Activated CD8-positive, alpha-beta T cell treated with anti-CD3 and anti-CD28 coated beads, Interleukin-2, amount 10 ng/mL, durations not matched to agents 7 days and 5 days (primary cell): ENCODE measurements at places on chromosomes 4 and X.

DNA sequence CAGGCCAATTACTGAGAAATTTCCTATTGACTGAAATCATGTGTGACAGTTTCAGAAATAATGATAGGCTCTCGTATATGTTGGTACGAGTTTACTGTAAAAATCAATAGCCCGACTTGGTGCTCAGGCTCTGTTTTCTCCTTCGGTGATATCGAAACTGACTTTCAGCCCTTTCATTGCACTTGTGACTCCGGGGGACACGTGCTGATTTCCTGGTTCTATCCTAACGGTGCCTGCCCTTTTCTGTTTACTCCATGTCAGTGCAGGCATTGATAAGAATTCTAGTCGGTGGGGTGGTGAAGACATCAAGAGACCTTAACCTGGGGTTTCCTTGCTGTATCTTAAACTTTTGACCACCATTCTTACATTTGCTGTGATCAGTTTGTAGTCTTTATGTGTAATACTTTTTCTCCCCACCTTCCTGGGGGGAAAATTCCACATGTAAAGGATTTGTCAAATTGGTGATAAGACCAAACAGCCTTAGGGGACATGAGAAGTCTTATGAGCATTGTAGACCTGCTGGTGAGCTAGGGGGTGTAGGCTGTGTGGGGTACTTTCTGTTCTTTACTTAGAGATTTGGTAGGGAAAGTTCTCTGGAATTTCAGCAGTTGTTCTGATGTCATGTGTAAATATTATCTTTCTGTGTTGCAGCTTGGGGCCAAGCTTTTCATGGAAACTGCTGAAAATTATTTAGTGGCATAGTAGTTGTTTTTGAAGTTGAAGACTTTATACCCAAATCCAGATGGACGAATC lies 52.7 kb downstream of the TMEM131L start:
- DNase-seq: no peak

- no peak for DNase-seq
These were observed 42.7 kb upstream of the MGST2 start for GRCh38 chr4:139622901-139623381.

DNA sequence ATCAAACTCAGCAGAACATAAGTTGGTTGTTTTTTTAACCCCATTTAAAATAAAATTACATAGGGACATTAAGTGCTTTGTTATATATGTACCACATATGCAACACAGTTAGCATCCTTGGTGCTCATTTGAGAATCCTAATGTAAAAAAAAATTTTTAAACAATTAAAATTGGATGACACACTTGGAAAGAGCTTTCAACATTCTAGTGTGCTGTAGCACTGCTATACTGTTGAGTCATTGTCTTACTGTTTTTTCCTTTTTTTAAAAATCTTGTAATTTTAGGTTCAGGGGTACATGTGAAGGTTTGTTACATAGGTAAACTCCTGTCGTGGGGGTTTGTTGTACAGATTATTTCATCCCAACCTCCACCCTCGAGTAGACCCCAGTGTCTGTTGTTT lies 12.8 kb downstream of the THAP9 start:
- DNase-seq: no peak

DNA sequence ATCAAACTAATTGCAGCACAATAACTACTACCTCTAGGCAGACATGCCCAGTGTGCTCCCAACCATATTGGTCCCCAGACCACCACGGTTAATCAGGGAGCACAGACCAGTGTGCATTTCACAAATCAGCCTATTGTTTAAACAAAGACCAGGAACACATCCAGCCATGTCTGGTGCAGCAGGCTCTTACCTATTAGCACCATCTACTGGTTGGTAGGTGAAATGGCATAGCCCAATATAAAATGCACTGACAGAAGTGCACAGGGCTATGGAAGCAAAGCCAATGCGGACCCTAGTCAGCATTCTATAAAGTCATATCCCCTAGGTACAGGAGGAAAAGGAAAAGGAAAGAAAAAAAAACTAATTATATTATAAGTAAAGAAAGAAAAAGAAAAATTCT lies 15.5 kb upstream of the CYLC1 start:
- no peak for DNase-seq

GRCh38 chr4:187467224-187467623 lies 528.3 kb upstream of the ZFP42 start:
- DNase-seq: no peak

GRCh38 chr4:30854531-30854930 lies 134.4 kb downstream of the PCDH7 start:
- no peak for DNase-seq

DNA sequence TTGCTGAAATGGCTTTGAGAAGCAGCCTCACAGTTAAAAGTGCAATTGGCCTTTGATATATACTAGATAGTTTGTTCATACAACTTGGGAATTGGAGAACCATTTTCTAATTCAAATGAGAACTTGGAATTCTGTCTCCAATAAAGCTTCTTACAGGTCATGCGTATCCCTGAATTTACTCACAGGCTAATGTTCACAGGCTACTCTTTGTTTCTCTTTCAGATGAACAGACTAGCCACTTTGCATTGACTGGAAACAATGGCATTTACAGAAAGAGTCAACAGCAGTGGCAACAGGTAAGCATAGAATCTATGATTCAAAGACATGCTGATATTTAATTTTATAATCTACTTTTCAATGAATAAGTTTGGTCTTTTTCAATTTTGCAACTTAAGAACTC lies 13.5 kb downstream of the AFF1 start:
- no peak for DNase-seq

DNA sequence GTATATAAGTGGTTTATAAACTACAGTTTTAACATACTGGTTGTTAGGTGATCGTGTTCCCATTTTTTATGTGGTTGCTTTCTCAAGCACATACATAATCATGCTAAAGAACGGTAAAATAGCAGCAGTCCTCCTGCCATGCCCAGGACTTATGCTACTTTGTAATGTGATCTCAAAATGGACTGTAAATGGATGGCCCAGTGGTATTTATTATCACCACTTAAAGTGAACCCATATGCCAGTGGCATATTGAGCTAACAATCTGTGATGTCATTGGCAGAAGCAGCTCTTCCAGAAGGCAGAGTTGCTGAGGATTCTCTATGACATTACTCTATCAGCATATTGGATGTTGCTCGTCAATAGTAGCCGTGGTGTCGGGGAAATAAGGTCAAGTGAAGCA lies 28.6 kb downstream of the ANK2 start:
- no peak for DNase-seq

GRCh38 chr4:155763551-155763950 lies 4.7 kb downstream of the GUCY1B1 start:
- no peak for DNase-seq

GRCh38 chrX:153921511-153922446 lies 4.3 kb downstream of the ARHGAP4 start:
- DNase-seq: no peak
